ENCODE measurements at places on chromosomes 5 and 9.

- DNase-seq, result no peak
Measured at GRCh38 chr5:96247097-96247701, 185.8 kb downstream of the PCSK1 start.

- no peak for DNase-seq
Measured at GRCh38 chr5:120464627-120465435, 731 bp downstream of the PRR16 start.

DNA sequence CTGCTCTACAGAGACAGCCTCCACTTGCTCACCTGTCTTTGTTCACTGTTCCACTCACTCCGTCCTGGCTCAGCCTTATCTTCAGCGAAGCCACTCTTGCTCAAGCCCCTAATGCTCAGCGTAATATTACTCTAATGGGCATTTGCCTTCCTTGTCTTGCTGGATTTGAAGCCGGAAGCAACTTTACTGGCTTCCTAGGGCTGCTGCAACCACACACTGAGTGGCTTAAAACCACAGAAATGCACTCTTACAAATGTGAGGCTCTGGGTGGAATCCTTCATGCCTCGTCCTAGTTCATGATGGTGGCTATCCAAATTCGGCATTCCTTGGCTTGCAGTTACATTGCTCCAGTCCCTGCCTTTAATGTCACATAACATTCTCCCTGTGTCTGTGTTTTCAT lies 85.5 kb upstream of the MARCHF11 start:
- DNase-seq, result no peak

- no peak for DNase-seq
Measured at GRCh38 chr9:8388132-8388531, 588.6 kb upstream of the DMAC1 start.

DNA sequence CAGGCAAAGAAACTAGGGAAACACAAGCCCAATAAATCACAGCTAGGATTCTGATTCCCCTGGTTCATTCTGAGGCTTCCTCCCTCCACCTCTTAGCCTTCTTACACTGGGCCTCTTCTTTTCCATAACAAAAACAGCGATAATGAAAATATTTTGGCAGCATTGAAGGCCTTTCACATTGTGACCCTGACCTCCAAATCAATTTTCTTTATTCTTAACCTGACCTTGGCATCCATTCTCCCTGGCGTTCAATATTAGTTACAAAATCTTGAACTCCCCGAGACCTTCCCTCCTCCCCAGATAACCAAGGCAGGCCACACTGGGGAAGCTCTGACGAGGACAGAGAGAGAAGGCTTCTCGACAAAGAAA lies 399.9 kb downstream of the ZSWIM6 start:
- no peak for DNase-seq

GRCh38 chr5:14420101-14420811 lies 161.3 kb upstream of the OTULINL start:
- DNase-seq, result peak; percentile 11

GRCh38 chr5:98102936-98103335 lies 670.5 kb upstream of the RGMB start:
- peak; percentile 96 for DNase-seq

GRCh38 chr5:109089191-109089590 lies 320.6 kb downstream of the PJA2 start:
- no peak for DNase-seq

DNA sequence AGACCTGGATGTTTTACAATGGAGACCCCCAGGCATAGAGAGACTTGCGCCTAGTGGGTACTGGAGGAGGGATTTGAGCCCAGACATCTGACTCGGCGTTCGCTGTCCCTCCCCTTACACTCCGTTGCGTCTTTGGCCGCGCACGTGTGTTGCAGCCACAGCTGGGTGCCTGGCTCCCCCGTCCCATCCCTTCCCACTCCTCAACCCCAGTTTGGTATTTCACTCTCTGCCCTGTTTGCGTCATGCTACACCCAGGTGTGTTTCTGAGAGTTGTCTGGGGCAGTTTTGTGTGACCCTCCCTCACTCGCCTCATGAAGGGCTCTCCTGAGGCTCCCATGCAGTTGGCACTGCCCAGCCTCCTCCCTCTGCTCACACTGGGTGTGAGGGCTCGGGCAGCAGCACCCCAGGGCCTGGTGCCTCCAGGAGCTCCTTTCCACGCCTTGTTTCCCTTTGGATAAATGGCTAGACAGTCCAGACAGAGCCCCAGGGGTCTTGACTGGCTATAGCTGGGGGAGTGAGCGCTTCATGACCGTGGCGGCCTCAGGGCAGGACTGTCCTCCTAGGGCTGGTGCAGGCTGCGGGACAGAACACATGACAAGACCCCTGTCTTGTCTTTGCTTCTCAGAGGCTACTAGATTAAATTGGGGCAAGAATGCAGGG lies 13.6 kb downstream of the TCF7 start:
- DNase-seq, result no peak

DNA sequence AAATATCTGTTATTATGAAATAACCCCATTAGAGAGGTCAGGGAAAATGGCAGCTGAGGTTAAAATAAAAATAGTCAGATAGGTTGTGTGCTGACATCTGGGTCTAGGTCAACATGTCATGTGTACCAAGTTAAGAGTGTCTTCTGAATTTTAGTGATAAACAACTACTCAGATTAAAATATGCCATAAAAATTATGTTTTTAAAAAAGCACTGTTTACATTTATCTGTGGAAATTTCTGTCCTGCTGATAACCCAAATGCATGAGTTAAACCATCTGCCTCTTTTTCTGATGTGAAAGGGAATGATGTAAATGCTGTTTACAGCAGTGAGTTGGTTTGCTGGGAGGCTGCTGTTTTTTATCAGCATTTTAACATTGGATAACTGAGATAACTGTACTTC lies 361.2 kb upstream of the TARS1 start:
- DNase-seq, result no peak

DNA sequence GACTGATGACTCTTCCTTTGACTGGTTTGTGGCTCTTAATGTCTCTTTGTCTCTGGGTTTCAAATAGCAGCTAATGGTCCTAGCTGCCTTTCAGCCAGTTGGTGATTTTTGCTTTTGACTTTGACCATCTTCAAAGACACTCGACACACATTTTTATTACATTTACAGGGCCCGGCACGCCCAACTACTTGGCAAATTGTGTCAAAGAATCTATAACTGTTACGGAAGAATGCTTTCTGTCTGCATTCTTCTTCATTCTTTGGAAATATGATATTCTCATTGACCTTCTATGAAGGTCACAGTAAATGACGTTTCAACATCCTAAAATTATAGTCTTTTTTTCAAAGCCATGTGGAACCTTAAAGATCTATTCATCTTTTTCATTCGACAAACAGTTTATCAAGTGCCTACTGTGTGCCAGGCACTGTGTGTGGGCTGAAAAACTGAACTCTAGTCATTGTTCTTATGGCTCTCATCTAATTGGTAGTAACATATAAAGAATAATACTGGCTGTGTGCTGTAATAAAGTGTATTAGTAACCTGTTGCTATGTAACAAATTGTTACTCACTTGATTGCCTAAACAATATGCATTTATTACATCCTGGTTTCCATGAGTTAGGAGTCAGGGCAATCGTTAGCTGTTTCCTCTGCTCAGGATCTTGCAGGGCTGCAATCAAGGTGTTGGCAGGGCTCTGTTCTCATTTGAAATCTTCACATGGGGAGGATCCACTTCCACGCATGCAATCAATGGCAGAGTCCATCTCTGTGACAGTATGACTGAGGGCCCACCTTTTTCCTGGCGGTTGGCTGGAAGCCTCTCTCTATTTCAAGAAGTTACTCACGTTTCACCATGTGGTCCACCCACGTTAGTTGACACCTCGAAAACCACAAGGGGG lies 7.0 kb upstream of the WHRN start:
- peak; percentile 47 for DNase-seq

DNA sequence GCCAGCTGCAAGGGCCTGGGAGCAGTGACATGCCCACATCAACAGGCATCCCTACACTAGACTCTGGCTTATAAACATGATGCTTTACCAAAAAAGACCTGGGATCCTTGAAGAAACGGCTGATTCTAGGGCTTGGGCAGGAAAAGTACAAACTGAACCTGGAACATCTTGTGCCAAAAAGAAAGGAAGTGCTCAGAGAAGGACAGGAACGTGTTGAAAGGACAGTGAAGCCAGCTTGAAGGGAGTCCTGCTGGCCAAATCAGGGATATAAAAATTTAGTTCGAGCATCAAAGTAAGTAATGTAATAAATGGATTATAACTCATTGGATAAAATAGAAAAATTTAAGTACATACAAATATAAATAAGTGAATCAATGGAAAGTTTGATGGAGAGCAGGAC lies 58.1 kb downstream of the ALDH7A1 start:
- DNase-seq, result no peak

GRCh38 chr9:74519419-74519818 lies 22.3 kb downstream of the RORB start:
- DNase-seq, result no peak

DNA sequence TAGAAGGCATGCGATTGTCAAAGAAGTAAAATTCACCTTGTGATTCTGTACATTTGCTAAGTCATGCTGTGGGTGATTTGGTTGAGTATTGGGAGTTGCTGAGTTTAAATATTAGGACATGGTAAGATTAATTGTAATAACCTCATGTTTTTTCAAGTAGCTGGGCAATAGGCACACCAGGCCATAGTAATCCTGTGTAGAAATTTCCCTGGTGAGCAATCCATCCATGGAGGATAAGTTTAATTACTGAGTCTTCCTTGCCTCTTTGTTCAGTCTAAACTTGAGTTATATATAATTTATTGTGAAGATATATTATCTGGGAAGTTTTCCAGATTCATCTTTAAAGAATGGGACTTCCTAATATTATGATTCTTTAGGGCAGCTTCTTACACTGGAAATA lies 221.1 kb upstream of the NUDT12 start:
- no peak for DNase-seq

DNA sequence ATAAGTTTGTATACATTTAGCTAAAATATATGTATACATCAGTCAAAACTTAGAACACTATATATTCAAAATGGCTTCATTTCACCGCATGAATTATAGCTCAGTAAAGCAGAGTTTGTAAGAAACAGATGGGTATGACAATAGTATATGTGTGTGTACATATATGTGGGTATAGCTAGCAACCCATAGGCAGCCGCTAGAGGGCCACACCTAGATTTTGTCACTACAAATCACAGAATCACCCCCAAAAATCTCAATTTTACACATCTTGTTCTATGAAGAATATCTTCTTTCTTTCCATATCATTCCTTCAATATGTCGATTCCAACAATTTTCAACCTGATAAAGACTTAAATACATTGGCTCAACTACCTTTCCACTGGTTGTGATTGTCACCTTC lies 357.8 kb upstream of the CCNG1 start:
- DNase-seq, result peak; percentile 48

- no peak for DNase-seq
Measured at GRCh38 chr5:66066826-66067225, 77.3 kb upstream of the SREK1 start.

DNA sequence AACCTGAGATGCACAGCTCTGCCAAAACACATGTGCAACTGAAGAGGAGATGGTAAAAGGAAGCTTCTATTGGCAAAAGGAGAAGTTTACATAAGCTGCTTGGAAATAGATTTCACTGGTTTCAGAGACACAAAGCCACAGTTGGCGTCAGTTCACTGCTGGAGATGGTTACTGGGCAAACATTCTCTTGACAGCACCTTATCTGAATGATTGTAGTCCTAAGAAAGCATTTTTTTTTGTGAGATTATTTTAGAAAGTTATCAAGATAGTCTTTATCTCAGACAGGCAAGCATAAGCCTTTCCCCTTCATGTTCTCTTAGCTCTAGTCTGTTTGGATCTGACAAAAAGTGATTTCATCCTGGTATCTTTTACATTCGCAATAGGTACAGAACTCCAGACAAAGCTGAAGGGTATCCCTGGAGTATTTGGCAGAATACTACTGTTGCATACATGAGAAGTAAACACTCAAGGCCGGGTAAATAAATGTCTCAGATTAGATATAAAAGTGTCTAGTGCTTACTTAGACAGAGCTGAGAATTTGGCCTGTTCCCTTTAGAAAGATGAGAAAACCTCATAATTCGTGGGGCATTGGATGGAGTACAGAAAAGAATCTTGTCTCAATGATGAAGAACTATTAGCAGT lies 1668.0 kb upstream of the NUDT12 start:
- DNase-seq, result no peak

DNA sequence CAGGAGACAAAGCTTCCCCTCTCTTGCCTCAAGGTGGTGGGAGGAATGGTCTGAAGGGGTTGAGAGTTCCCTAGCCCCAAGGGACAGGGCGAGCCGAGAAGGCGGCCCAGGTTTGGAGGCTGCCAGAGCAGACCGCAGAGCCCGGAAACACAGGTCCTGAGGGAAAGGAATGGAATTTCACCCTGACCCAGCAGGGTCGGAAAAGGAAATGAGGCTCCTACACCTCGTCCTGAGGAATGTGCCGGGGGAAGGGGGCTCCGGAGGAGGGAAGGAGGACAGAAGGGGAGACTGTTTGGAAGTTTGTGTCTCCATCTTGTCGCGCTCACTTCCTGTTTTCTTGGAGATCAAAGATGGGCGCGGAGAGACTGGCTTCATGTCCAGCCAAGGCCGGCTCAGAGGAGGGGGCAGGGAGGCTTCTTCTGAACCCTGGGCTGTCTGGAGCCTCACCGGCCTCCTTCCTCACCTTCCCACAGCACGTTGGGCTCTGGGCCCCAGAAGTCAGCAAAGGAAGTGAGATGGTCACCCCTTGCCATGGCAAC lies 9.6 kb downstream of the ENG start:
- DNase-seq, result no peak

DNA sequence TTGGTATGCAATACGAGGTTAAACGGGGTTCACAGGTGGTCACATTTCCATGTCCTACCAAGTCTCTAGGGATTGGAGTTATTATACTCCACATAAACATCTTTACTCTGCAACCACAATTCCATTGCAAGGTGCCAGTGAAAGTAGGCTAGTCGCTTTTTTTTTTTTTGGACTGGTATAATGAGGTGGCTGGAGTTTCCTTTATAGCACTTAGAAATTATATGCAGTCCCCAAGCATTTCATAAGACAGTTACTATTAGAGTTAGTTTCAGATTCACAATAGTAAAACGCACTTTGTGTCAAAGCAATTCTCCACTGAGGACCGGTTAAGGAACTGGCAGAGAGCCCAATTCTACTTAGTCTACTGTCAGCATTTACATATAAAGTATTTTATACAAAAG lies 1.4 kb downstream of the MEF2C start:
- DNase-seq, result no peak

DNA sequence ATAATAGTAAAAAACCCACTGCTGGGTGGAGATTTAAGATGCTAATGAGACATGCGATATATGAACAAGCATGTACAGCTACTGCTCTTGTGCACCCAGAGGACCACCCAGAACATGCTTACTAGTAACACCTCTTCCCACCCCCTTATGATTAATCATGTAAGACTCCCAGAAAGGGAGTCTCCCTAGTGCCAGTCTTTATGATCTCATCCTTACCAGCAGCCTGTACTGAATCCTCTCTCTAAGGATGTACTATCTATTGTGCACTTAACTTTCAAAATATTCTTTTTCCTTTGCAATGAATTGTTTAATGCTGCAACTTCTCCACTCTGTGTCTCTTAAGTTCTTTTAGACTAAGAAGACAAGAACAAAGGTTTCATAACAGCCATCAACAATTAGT lies 9.1 kb upstream of the MAT2B start:
- DNase-seq, result peak; percentile 14

GRCh38 chr5:133913413-133914155 lies 54.8 kb downstream of the C5orf15 start:
- no peak for DNase-seq

GRCh38 chr9:121631115-121631514 lies 20.3 kb upstream of the DAB2IP start:
- no peak for DNase-seq

GRCh38 chr5:68734781-68735180 lies 359.0 kb upstream of the SLC30A5 start:
- no peak for DNase-seq
